ENCODE measurements at places on chromosomes 3 and 15.

- DNase-seq, result peak; percentile 61
These were observed 73.7 kb downstream of the TM2D3 start for GRCh38 chr15:101578443-101578894.

DNA sequence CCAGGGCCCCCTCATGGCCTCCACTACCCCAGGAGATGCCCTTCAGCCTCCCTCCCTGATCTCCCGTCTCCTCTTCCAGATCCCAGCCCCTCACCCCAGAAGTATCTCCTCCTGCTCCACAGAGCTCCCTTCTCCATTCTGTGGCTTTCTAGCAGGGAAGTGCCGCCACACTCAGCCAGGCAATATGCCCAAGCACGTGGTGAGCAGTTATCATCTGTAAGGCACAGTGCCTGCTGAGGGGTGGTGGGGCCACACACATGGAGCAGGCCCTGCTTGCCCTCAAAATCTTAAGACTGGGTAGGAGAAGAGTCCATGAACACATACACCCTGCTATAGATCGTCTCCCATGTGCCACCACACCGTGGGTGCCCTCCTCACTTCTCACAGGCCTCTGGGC lies 2.4 kb upstream of the PHGR1 start:
- no peak for DNase-seq

DNA sequence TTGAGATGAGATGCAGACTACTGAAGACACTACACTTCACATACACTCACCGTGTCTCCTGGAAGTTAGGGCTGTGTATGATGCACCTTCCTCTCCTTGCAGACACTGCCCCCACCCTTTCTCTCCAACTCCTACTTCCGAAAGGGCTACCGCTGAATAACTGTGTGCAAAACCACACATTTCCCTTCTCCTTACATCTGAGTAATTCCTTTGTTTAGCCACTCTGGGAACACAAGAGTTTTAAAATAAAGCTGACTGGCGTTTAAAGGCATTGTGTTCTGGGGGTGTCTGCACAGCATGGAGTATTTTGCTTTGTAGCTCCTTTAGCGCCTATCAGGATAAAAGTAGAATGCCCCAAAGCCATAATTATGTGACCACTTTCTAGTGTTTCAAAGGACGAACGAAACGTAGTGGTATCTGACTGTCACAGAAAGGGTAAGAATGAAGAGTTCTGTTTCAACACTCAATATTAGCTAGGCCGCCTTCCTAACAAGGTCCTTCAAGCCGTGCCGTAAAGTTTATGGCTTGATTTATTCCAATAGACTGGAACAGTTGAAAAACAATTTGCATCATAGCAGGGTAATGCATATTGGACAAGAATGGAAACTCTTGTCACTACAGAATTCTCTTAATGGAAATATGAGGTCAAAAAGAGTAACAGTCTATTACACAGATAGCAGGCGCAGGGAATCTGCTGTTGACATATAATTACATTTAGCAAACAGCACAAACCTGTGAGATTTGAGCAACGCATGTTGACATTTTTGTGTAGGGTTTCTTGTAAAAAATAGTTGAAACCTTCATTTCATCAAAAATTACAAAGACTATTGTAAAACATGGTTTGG lies 619.9 kb downstream of the FOXP1 start:
- peak; percentile 17 for DNase-seq

DNA sequence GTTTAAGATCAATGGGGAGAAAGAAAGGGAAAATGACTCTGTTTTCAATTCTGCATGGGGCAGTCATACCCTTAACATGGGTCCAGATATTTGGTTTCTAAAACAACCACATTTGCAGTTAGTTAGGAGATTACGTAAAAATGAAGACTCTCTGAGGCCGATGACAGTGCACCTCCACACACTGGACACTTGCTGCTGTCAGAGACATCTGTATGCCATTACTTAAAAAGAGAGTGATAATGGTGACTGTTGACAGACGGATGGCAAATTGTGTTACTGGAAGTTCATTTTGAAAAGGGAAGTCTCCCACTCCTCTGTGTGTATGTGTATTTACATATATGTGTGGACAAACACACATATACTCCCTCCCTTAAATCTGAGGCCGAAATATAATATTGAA lies 304.5 kb upstream of the SEMA6D start:
- peak; percentile 12 for DNase-seq

- DNase-seq, result no peak
These were observed 74.8 kb upstream of the POLG start for GRCh38 chr15:89409184-89410038.

- no peak for DNase-seq
These were observed 28.9 kb downstream of the FAM43A start for GRCh38 chr3:194714564-194714963.

GRCh38 chr3:98734306-98734705 lies 28.8 kb upstream of the ST3GAL6 start:
- DNase-seq, result no peak

- no peak for DNase-seq
These were observed 239.9 kb upstream of the ATP10A start for GRCh38 chr15:26103002-26103404.

GRCh38 chr3:158725348-158726011 lies 6.8 kb downstream of the RARRES1 start:
- DNase-seq, result no peak

DNA sequence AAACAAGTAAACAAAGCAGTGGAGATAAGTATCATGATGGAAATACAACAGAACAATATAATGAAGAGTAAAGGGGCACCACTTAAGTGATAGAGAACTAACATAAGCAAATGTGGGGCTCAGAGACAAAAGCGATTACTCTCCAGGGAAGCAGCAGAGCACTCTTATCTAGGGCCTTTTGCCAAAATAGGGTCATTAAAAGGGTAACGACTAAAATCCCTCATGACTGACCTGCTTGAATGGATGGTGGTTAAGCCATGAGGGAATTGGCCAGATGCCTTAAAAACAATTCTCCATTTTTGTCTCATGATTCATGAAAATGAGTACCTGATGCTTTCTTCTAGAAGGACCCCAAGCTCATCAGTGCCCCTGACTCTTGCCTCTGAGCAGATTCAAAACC lies 3.2 kb upstream of the SLC7A14 start:
- DNase-seq, result no peak

DNA sequence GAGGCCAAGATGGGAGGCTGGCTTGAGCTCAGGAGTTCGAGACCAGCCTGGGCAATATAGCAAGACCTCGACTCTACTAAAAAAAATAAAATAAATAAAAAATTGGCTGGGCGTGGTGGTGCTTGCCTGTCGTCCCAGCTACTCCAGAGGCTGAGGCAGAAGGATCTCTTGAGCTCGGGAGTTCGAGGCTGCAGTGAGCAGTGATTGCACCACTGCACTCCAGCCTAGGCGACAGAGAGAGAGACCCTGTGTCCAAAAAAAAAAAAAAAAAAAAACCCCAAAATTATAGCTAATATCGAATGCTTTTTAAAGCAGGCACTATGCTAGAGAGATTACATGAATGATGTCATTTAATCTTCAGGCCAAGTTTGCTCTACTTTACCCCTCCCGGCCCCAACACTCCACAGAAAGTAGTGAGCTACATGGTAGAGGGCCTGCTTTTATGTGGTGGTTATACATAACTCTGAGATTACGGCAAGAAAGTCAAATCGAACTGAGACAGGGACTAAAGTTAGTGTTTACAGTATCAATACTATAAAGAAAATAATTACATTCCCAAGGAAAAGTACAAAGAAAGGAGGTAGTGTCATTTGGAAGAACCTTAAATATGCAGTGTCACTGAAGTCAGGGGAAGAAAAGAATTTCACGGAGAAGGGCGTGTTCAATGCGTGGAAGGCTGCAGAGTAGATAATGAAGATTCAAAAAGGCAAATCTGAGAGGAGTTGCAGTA lies 1.1 kb downstream of the ADPGK start:
- DNase-seq, result no peak

DNA sequence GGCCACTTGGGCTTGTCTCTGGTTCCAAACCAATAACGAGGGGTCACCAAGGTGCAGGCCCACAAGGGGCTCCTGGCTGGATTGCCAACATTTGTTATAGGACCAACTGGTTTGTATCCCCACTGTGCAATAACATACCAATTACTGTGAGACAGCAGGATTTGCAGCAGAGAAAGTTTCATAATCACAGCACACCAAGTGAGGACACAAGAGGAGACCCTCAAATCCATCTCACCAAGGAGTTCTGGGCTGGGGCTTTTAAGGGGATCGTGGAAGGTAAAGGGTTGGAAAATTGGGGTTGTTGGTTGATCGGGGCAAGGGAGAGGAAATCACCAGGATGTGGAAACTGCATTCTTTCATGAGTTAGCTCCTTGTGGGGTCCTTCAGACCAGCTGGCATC lies 29.7 kb upstream of the LHFPL4 start:
- DNase-seq, result no peak
